ENCODE measurements at places on chromosomes 2 and 18.

- no peak for DNase-seq
Observed at GRCh38 chr2:142033393-142033792, 97.4 kb downstream of the LRP1B start.

GRCh38 chr2:63287956-63288355, 237.3 kb downstream of the OTX1 start:
- DNase-seq: no peak

DNA sequence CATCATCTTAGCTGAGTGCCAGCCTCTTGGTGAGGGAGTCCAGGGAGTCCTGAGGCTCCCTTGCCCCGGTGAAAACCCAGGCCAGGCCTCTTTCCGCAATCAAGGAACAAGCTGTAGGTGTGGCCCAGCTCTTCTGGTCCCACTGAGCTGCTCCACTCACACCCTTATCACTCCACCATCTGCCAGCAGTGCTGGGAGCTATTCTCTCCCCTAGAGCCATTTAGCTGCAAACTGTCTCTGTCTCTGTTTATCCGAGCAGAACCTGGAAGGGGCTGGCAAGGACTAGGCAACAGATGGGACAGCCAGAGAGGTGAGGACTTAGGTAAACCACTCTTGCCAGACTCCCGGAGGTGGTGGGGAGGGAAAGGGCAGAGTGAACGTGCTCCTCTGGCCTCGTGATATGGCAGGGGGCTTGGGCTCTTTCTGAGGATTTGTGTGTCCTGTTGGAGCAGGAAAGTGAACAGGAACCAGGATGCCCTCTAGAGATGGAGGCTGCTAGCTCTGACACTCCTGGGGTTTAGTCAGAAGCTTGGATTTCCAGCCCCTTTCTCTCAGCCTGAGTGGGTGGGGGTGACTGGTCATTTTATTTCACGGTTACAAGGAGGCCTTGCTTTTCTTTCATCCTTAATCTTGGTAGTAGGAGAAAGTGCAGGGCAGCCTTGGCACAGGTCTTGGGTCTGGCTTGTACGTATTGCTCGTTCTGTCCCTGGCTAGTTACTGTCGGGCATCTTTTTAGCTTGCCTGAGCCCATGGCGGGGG, 19.6 kb downstream of the B3GNT2 start:
- DNase-seq: no peak

DNA sequence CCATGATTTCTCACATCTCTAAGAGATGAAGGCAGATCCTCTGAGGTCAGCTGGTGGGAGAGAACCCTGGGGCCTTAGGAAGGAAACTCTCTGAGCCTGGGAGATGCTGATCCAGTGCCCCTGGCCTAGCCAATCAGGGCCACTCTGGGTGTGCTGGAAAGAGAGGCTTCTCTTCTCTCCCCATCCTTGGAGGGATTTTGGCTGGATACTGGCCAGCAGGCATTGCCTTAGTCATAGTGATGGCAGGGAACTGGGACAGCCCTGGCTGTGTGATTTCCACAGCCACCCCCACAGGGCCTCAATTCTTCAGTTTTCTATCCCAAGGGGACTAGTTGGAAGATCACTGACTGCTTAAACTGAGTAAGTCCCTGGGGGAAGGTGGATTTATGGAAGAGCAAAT, 26.6 kb upstream of the PLB1 start:
- DNase-seq: no peak

DNA sequence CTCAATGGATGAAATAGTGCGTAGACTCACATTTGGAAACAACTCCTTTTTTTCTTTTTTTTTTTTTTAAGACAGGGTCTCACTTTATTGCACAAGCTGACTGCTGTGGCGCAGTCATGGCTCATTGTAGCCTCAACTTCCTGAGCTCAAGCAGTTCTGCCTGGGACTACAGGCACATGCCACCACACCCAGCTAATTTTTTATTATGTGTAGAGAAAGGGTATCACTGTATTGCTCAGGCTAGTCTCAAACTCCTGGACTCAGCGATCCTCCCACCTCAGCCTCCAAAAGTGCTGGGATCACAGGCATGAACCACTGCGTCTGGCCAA, 17.4 kb downstream of the HAT1 start:
- no peak for DNase-seq

- DNase-seq: no peak
Observed at GRCh38 chr2:137802038-137802437, 162.2 kb upstream of the HNMT start.

GRCh38 chr2:95062242-95063085, 37.0 kb downstream of the MAL start:
- no peak for DNase-seq

DNA sequence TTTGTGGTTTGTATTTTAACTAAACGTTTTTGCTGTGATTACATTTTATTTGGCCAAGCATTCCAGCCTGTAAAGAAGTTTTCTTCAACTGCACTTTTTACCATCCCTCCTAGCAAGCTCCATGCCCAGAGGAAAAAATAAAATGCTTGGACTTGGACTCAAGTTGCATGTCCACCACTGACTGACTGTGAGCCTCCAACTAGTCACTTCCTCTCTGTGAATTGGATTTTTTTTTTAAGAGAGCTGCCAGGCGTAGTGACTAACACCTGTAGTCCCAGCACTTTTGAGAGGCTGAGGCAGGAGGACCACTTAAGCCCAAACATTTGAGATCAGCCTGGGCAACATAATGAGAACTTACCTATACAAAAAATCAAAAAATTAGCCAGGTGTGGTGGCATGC, 1185.2 kb upstream of the PIK3C3 start:
- DNase-seq: no peak

DNA sequence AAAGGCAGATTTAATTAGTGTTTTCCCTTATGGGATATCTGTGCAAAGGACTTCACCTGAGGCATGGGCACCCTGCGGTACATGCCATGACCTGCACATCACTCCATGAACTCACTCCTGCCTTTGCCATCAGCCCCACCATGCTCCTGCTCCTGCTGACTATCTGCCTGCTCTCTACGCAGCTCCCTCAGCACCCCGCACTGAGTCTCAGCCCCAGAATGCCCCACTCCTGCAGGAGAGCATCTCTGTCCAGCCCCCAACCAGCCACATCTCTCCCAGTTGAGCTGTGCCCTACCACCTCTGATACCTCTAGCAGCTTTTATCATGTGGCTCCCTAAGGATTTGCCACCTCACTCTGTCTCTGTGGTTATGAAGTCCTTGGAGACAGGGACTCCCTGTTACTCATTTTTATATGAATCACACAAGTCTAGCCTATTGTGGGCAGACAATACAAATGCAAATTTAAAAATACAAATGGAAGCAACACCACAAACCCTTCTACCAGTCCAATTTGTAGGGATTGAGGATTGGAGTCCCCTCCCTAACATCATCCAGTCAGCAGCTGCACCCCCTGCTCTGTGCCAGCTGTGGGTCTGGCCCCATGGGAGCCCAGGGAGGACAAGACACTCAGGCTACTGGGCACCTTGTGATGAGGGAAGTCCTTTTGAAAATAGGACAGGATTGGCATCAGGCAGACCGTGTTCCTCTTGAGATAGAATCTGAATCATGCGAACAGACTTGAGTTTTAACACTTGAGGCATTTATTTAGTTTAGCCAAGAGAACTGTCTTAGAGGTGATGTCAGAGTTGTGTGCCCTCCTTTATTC, 689.6 kb upstream of the HS6ST1 start:
- DNase-seq: no peak

DNA sequence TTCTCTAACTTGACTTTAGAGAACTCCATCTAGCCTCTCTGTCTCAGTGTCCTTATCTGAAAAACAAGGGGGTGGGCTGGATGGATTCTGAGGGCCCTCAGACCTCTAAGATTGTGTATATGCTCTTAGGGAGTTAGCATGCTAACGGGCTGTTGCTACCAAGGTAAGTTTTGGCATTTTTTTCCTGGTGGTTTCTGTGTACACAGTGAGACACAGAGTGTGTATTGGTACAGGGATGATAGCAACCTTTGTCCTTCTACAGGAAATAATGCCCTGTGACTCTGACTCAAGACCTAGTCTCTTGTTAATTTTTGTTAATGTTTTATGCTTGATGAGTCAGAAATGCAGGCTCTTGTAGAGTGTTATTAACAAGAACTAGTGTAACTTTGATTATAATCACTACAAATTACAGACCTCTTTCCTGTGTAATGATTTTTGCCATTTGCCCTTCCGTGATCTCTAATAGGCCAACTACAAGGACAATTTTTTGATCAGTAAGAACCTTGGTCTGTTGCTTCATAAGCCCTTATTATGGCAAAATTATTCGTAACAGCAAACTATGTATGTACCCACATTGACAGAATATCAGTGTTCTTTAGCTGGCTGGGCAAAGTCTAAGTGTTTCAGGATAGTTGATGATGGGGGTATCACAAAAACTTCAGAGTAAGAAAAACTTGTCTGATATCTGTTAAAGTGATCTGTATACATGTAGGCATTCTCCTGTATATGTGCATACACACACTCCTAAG, 89.7 kb downstream of the SPTBN1 start:
- DNase-seq: no peak

GRCh38 chr2:34147780-34148179, 548.7 kb upstream of the FAM98A start:
- no peak for DNase-seq

GRCh38 chr2:113930448-113930847, 40.6 kb downstream of the ACTR3 start:
- DNase-seq: no peak

GRCh38 chr2:136116813-136117390, 1.0 kb downstream of the CXCR4 start:
- no peak for DNase-seq

GRCh38 chr18:70453058-70453775, 164.4 kb downstream of the SOCS6 start:
- no peak for DNase-seq

DNA sequence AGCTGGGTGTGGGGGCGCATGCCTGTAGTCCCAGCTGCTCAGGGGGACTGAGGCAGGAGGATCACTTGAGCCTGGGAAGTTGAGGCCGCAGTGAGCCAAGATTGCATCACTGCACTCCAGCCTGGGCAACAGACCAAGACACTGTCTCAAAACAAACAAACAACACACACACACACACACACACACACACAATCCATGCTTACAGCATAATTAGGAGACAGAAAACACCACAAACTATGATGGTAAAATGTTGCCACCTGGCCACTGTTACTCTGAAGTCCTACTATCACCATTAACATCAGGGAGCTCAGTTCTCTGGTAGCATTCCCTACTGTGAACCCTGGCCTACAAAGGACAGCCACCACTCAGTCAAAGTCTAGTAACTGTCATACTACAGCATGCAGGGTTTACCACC, 18.3 kb downstream of the DNPEP start:
- no peak for DNase-seq

DNA sequence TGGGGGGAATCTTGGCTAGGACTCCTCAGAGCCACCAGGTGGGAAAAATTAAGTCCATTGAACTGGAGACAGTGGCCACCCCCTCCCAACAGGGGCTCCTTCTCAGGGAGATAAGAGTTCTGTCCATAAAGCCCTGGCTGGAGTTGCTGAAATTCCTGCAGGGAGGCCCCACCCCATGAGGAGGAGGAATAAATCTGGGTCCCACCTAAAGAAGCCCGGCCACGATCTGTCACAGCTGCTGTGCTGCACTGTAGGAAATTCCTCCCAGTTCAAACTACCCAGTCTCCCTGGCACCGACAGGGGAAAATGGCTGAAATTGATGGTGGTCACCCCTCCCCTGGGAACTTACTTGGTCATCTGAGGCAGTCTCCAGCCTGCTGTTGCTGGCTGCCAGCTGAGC, 215.0 kb downstream of the THSD7B start:
- DNase-seq: no peak

- no peak for DNase-seq
Observed at GRCh38 chr18:3713166-3713565, 263.2 kb downstream of the TGIF1 start.

DNA sequence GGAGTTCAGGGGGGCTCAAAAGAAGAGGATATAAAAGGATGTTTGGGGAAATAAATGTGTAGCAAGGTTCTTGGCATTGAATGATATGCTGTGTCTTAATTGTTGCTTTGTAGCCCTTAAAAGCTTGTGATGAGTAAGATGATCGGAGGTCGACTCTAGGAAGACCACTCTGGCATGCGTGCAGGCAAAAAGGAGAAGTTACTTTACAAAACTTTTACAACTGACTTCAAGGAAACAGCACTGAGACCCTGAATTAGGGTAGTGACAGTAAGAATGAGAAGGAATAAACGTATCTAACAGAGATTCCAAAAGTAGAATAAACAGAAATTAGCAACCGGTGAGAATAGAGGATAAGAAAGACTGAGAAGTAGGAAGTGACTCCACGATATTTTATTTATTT, 228.7 kb upstream of the TANK start:
- no peak for DNase-seq

- peak; percentile 34 for DNase-seq
Observed at GRCh38 chr2:75133621-75134570, 65.4 kb downstream of the TACR1 start.

DNA sequence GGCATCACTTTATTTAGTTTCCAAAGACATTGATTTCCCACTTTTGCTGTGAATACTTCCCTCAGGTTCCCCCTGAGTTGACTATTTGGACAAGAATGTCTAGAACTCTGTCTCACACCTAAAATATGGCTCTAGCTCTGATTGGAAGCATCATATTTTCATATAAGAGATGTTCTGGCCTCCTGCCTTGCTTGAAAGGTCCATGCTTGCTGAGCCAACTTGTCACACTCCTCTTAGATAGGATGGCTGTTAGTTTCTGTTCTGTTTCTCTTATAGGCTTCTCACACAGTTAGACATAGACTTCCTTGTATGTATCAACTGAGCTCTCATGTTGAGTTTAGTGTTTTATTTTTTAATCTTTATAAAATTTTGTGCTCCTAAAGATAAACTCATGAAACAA, 87.1 kb downstream of the CNTNAP5 start:
- no peak for DNase-seq

GRCh38 chr2:11292464-11293255, 51.8 kb downstream of the ROCK2 start:
- no peak for DNase-seq

DNA sequence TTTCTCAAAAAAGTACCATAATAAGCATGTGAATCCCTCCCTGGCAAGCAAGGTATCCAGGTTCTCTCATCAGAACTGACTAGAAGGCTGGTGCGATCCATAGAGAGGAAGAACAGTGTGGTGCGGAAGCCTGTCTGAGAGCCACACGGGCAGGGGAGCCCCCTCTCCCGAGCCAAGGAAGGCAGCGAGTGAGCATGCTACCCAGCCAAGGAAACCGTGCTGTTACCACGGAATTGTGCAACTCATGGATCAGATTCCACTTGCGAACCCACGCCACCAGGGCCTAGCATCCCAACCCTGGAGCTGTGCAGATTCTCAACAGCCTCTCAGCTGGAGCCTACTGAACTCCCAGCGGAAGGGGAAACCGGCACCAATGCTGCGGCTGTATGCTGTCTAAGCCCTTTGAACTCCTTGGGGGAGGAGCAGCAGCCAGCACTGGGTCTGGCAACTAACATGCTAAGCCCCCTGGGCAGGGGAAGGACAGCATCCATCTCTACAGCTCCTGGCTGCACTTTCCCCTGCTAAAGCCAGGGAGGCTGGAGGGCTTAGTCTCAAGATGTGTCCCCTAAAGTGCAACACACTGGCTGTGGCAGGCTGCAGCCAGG, 823.1 kb downstream of the EPHA4 start:
- DNase-seq: no peak

DNA sequence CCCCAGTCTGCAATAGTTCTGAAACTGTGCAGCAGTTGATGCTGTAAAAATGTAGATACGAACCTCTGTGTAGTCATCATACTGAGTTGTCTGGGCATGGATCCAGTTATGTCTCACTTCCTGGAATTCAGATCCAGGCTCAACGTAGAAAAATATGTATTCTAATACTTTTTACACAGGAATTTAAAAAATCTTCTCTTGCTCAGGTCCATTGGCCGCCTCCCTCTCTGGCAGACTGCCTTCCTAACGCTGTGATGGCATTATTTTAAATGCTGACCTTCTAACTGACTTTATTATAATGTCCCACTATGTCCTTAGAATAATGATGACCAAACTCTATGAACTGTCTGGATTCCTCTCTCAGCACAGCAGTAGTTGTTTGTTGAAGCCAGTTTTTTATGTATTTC, 119.6 kb downstream of the FEZ2 start:
- DNase-seq: peak; percentile 88

Data from hindlimb muscle (tissue), 1 donor.